Activated CD4-positive, alpha-beta T cell treated with anti-CD3 and anti-CD28 coated beads, Interleukin-2, Interleukin-6, amounts not matched to agents 100 ng/mL and 50 ng/mL, durations not matched to agents 16 hours and 8 hours (primary cell): ENCODE measurements at places on chromosomes 3 and 15.

- DNase-seq: no peak
Observed at GRCh38 chr3:56591262-56591661, 34.3 kb downstream of the CCDC66 start.

- peak; percentile 65 for DNase-seq
Observed at GRCh38 chr3:133880287-133880686, 15.4 kb downstream of the RAB6B start.

DNA sequence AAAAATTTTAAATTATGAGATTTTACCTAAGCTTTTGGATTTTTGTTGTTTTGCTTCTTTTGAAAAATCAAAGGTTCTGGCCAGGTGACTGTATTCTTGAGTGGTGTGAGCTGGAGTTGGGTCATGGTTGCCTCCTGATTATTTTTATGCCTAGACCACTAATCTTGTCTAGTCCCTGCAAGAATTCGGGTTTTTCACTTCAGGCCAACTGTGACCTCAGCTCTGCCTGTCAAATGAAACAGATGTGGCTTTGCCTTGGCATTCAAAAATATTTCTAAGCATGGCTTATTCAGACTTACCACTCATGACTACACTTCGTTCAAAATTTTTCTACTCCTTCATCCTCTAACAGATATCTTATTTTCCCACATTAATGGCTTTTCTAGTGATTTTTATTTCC, 25.4 kb upstream of the CDV3 start:
- no peak for DNase-seq

GRCh38 chr3:136353461-136353860, 103.3 kb downstream of the PCCB start:
- DNase-seq: peak; percentile 68

DNA sequence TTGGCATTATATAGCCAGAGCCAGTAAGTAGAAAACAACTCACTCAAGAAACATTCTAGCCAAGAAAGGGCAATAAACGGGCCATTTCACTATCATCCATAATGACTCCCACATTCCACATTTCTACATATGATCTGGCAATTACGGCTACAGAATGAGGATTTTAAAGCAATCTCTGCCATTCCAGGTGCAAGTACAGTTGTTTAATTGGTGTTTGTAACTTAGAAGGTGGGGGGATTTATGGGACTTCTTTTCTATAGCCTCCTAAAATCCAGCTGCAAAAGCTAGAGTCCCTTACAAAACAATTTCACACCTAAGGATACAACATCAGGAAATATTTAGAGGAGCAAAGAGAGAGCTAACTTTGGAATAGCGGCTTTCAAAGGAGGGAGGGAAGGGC, 295.4 kb upstream of the RORA start:
- no peak for DNase-seq

DNA sequence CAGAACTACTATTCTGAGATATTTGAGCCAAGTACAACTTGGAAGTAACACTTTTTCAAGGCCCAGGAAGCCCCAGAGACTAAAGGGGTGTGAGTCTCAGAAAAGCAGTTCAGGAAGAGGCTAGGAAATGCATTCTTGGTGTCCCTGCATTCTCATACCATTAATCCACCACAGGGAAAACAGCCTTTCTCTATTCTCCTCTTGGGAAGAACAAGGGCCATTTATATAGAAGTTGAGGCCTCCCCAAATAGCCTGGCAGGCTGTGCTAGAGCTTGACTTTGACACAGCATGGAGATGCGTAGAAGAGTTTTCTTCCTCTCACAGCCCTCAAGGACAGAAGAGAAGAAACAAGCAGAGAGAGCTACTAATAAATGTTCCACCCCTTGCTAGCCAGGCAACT, 5.5 kb upstream of the NR2C2 start:
- no peak for DNase-seq
